Stimulated activated CD4-positive, alpha-beta T cell treated with anti-CD3 and anti-CD28 coated beads, Interleukin-12 subunit alpha, Interleukin-12 subunit beta, amount 100 ng/mL, for 4 hours (primary cell): ENCODE measurements at places on chromosomes 1 and 21.

GRCh38 chr1:160724465-160725242 is 13.0 kb upstream of the CD48 start:
- no peak for DNase-seq

DNA sequence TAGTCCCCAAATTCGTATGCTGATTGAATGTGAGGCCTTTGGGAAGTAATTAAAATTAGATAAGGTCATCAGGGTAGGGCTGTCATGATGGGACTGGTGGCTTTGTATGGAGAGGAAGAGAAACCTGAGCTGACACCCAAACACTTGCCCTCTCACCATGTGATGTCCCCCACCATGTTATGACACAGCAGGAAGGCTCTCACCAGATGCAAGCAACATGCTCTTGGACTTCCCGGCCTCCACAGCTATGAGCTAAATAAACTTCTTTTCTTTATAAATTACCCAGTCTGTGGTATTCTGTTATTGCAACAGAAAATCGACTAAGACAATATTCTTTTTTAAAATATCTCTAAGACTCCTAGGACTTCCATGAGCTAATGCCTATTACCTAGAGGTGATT is 43.6 kb upstream of the GUCA2B start:
- no peak for DNase-seq

DNA sequence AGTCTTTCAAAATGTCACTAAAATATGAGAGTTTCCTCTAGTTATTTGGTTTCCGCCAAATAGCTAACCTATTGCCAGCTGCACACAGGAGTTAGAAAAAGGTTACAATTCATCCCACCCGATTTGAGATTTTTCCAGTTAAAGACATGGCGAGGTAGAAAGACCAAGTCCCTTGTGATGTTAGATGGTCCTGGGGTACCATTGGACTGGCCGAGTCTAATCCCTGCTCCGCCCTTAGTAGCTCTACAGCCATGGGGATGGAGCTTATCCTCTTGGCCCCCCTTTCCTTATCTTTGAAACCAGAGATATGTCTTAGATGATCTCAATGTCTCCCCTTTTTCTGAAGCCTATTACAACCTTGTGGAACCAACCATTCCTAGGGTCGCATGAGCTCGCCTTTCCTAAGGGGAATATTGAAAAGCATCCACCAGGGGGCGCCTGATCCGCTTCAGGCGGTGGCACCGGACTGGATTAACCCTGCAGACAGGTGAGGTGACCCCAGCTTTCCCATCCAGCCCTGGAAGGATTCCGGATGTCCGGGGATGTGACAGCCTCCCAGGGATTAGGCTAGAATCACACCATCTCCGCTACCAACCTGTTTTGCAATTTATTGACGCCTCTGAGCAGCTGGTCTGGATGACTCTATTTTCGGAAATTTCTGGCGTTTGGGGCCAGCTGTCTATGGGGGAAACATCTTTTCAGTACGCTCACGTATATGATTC is 68.3 kb upstream of the SIM2 start:
- DNase-seq: peak; percentile 70

- peak; percentile 1 for DNase-seq
Observed at GRCh38 chr1:178093951-178094738, at the start of gene RASAL2. Gene RASAL2, plus strand, starts transcription at chr1:178094104. Its CDS starts 389 bp downstream, at chr1:178094493.

DNA sequence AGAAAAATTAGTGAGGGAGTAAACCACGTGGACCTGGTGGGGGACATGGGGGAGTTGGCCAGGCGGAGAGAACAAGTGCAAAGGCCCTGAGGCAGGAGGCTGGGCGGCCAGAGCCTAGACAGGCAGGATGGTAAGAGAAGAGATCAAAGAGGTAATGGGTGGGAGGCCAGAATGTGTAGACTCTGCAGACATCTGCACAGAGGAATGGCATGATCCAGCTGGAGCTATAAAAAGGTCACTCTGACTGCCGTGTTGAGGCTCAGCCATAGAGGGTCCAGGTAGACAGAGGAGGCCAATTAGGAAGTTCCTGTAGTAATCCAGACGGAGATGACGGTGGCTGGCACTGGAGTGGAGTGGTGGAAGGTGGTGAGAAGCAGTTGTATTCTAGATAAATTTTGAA is 3.6 kb downstream of the H6PD start:
- no peak for DNase-seq

DNA sequence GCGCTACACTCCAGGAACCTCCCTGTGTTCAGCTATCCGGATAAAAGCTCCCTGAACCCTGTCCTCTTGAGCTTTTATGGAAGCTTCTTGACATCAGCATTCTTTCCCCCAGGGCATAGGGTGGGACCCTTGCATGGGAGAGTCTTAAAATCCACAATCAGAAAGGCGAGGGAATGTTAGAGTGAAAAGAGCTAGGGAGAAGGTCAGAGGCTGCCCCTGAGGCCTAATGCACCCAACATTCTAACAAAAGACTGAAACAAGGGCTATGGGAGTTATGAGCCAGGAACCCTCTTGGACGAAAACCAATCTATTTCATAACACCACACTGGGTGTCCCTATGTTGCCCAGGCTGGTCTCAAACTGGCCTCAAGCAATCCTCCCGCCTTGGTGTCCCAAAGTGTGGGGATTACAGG is 36.7 kb downstream of the NEK2 start:
- no peak for DNase-seq

DNA sequence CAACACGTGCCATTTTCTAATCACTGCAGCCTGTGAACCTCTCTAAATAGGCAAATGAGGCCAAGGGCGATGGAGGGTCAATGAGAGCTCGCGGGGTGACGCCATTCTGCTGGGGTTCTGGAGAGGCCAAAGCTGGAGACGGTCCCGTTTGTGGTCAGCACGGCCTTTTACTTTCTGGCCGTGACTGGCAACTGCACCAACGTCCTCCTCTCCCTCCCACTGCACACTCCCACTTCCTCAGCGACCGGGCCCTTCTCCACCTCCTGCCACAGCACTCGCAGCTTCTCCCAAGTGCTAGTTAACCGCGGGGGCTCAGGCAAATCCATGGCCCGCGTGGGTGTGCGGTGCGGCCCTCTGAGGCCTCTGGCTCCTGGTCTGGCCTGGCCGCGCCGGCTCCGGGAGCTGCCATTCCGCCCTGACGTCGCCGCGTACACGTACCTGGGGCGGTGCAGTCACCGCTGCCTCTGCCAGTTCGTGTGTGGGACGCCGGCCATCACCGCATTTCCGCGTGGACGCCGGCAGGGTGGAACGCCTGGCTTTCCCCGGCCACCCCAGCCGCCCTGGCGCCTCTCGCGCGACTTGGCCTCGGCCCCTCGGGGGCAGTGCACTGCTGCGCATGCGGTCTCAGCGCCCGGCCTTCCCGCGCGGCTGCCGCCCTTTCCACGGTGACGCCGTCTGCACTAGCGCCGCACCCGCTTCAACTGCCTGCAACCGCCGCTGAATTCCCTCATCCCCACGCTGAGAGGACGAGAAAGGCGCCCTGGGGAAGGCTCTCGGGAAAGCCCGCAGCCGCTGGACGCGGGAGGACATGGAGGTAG is 18.2 kb downstream of the OR2C3 start:
- peak; percentile 6 for DNase-seq

GRCh38 chr1:8343464-8344001 is 25.6 kb downstream of the SLC45A1 start:
- DNase-seq: no peak

GRCh38 chr1:29169976-29170375 is 11.7 kb downstream of the SRSF4 start:
- DNase-seq: no peak

- no peak for DNase-seq
Observed at GRCh38 chr1:215545096-215545495, 22.0 kb upstream of the KCTD3 start.

DNA sequence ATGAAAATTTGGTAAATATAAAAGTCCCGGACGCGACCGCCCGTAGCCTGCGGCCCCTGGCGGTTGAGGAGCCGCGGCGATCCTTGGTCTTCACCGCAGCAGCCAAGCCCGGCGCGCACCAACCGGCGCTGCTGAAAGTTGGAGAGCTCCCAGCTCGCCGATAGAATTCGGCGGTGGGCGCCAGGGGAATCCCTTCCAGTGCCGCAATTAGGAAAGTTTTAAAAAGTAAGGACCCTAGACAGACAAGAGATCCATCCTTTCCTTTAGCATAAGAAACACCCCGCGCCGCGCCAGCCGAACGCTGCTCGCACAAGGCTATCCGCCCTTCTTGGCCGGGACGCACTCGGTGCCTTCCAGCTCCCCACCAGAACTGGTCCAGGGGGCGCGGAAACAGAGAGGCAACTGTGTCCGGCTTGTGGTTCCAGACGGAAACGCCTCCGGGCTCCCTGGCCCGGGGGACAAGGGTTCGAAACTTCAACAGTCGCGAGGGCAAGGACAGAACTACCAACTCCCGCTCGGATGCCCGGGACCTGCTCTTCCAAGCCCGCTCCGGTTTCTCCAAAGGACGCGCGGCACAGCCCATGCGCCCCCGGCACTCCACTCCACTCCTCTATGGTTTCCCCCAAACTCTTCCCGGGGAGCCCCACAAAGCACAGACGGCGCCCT is 1.7 kb downstream of the FAM78B start:
- DNase-seq: peak; percentile 3

DNA sequence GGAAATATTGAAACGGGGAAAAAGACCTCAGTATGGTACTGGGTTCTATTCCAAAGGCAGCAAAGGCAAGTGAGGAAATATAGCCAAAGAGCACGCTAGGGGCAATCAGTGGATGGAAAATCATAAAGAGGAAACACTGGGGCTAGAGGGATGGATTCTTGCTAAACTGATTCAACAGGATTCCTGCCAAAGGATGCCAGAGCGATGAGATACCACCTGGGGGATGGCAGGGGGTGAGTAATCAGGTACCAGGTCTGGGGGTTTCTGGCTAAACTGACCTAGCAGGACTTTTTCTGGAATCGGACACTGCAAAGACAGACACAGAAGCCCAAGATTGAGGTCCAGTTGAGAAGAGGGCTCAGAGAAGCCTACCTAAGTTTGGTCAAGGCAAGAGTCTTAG is 6.7 kb downstream of the CHI3L2 start:
- DNase-seq: no peak

GRCh38 chr1:19619697-19620384 is 24.3 kb upstream of the NBL1 start:
- DNase-seq: no peak

DNA sequence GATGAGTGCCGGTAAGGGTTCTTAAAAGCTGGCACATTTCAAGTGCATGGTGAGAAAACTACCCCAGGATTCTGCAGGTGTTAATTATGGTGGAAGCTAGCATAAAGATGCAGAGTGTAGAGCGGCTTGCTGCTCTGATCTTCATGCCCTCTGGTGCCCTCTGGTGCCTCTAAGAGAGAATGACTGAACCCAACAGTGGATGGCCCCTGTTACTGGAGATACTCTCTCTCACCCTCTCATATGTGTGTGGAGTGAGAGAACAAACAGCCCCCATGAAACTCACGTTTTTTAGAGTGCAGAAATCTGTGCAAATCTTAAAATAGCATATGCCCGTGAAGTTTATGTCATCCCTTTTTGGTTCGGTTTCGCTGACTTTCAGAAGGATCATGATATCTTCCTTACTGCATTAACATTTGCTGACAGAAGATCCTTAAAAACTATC is 90.0 kb downstream of the GRIK1 start:
- peak; percentile 20 for DNase-seq

DNA sequence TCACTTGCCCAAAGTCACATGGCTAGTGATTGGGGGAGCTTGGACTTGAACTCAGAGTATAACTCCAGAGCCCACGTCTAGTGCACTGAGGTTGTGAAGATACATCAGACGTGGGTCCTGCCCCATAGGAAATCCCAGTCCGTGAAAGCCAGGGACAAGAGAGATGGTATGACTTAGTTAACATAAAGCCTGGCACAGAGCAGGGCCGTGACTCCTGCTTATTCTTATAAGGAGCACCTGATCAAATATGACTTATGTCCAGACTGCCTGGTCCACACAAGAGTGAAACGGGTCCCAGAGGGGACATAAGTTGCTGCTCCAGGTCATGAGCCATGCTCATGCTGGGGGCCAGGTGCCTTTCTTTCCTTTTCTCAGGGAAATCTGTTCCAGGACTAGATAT is 166.3 kb upstream of the USP24 start:
- no peak for DNase-seq

DNA sequence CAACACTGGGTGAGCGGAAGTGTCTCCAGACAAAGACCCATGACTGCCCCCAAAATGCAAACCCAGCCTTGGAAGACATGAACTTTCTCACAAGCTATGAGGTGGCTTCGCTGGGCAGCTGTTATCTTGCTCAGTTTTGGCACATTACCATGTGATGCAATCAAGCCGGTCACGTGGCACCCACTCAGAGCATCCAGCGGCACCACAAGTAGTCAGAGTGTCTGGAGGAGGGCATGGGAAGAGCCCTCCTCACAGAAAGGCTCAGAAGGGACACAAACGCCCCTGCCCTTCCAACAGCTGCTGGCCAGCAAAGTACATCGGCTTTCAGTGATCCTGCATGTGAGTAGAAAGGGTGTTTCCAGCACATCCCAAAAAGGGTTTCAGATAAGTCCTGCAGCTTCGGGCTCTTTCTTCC is 145.5 kb upstream of the IRF2BP2 start:
- DNase-seq: no peak

- no peak for DNase-seq
Observed at GRCh38 chr1:6852136-6852890, 67.1 kb downstream of the CAMTA1 start.

DNA sequence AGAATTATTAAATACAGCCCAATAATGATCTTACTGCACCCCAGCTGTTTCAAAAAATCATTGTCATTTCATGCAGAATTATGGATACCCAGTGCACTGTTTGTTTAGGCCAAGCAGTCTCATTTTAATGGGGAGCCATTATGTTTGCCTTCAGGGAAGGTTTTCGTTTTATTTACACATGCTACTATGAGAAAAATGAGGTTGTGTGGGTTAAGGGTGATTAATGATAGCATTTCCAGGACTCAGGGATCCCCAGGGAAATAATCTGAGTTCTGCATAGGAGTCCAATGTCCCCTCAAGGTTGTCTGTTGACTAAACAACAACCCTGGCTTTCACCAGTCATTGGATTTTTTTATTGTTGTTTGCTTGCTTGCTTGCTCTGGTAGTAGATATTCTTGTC is 71.0 kb upstream of the ZP4 start:
- no peak for DNase-seq

DNA sequence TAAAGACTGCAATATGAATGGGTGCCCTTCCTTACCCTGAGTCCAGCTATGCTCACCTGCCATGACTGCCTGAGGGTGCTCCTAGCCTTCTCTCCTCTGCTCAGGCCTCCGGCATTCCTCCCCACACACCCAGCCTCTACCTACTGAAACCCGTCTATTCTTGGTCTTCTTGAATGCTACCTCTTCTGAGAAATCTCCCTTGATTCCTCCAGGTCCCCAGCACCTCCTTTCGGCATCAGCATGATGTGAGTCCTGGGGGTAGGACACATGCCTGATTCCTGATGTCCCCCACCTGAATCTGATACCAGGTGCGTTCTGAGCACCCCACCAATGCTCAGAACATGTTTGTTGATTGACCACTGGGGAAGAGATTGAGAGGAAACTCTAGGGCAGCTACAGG is 8.6 kb downstream of the LDLRAD1 start:
- DNase-seq: no peak

- peak; percentile 87 for DNase-seq
Observed at GRCh38 chr1:205528887-205529825, 24.7 kb downstream of the CDK18 start.
